NCI-H1694 (cell line): ENCODE measurements at places on chromosomes 13 and 19.

DNA sequence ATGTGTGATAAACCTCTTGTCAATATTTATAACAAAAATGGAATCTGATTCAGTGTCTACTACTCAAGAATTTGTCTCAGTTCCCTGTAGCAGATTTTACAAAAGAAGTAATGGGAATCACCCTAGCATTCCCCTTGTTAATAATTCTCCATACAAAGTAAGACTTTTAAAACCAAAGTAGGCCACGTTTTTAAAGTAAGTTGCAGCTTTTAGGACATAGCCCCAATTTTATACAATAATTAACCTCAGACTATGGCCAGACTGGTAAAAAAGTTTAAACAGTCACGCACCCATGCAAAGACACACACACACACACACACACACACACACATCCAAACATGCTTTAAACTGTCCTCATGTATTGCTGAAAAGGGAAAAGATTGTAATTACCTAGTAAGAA, 589.9 kb downstream of the PCDH9 start:
- DNase-seq, result no peak

DNA sequence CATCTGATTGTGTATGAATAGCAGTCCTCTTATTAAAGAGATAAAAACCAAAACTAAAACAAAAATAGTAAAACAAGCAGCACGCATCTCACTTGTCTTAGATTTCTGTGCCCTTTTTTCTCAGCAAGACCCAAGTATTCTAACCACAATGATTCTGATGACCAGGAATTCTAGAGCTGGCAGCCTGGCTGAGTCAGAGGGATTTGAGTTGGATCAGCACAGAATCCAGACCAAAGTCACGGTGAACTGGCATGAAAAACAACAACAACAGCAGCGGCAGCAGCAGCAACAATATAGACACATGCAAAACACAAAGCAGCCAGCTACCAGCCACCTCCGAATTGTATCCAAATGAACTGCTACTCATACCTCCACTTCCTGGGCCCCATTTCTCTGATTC, 360.5 kb downstream of the KCNRG start:
- DNase-seq, result no peak

DNA sequence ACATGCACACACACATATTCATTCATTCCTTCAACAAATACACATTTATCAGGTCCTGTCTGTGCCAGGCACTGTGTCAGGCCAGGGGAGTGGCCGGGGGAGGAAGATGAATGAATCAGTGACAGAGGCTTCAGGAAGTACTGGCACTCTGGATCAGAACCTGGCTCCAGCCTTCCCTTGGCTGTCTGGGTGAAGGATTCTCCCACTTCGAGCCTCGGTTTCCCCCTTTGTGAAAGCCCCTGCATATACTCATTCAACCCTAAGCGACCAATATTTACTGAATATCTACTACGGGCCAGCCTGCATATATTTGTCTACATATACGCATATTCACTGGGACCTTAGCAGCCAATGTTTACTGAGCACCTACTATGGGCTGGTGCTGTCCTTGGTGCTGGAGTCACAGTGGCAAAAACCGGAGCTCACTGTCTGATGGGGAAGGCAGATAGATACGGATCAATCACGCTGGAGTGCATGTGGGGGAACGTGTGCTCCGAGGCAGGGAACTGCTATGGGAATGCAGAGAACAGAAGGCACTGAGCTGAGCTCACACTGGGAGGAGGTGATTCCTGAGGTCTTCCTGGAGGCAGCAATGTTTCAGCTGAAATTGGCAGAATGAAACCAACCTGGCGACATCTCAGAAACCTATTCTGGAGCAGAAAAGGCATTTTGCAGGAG, 636 bp upstream of the ZNF579 start:
- DNase-seq, result no peak

- no peak for DNase-seq
These were observed 36.5 kb upstream of the ZNF527 start for GRCh38 chr19:37334179-37335071.

DNA sequence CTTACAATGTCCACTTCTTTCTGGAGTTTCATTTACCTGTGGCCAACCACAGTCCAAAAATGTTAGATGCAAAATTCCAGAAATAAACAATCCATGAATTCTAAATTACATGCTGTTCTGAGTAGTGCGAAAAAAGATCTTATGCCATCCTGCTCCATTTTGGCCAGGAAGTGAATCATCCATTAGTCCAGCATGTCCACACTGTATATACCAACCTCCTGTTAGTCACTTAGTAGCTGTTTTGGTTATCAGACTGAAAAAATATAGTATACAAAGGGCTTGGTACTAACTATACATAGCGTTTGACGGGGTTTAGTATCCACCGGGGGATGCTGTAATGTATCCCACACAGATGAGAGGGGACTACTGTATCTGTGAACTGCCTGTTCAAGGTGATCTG, 618.0 kb upstream of the ARGLU1 start:
- no peak for DNase-seq

DNA sequence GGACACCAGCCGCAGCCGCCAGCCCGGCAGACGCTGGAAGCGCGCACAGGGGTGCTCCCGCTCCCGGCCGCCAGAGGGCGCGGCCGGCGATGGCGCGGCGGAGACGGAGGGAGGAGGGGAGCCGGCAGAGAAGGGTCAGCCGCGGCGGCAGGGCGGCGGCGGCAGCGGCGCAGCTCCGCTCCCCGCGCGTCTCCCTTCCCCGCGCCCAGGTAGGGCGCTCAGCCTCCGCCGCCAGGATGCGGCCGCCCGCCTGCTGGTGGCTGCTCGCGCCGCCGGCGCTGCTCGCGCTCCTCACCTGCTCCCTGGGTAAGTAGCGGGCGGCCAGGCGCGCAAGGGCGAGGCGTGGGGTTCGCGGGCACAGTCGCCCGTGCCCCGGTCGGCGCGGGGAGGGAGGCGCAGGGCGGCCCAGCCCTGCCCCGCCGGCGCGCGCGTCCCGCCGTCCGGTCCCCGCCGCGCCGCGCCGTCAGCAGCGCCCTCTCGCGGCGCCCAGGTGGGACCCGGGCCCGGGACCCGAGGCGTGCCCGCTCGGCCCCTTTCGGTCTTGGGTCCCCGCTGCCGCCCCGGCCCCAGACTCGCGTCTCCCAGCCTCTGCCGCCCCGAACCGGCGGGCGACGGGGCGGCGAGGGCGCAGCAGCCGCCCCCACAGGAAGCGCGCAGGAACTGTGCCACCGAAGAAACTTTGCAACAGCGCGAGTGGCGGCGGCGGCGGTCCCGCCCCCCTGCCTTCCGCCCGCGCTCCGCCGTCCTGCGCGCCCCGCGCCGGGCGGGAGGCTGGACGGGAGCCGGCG, at the start of gene B3GLCT:
Gene B3GLCT, plus strand, starts transcription at position 127 of the 788 bp plus-strand sequence. Its CDS starts 110 bp downstream, at position 237.
- no peak for DNase-seq
